ENCODE measurements at places on chromosomes 5 and 9.

- no peak for DNase-seq
Measured at GRCh38 chr5:21644032-21644431, 1209.1 kb downstream of the CDH12 start.

GRCh38 chr5:148875205-148875875 lies 48.9 kb downstream of the ADRB2 start:
- DNase-seq: no peak

GRCh38 chr5:1668141-1668721 lies 131.4 kb downstream of the MRPL36 start:
- no peak for DNase-seq

- DNase-seq: no peak
Measured at GRCh38 chr9:32142074-32142473, 242.4 kb upstream of the ACO1 start.

DNA sequence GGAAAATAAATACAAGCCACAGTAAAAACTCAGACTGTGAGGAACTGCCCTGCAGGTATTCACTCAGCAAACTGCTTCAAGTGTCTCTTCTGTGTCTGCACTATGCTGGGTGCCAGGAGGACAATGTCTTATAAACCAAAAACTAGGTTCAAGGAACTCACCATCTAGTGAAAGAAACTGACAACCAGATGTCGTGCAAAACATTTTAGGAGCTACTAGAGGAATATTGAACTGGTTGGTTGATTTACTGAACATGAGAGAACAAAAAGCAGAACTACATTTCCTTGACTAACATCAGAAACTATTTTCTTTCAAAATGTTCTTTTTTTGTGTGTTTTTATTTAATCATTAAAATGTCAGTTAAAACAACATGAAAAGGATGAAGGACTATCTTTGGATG lies 35.2 kb downstream of the ZNF366 start:
- no peak for DNase-seq

GRCh38 chr9:72360324-72360723 lies 4.7 kb downstream of the ZFAND5 start:
- no peak for DNase-seq

DNA sequence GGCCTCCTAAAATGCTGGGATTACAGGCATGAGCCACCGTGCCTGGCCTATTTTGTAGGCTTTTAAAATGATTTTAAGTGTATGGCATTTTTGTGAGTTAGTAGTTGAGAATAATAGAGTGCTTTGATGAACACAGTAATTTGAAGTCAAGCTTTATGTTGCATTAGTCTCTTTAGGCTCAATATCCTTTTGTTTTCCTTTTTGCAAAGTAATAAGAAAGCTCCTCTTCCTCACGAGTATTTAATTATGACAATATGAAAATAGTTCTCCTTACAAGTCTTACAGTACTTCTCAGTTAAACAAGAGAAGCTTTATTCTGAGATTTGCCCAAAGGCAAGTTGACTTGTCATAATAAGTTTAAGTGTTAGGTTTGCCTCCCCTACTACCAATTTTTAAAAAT lies 69.0 kb downstream of the TJP2 start:
- DNase-seq: no peak

- DNase-seq: no peak
Measured at GRCh38 chr5:141692533-141692888, 10.5 kb upstream of the ARAP3 start.

DNA sequence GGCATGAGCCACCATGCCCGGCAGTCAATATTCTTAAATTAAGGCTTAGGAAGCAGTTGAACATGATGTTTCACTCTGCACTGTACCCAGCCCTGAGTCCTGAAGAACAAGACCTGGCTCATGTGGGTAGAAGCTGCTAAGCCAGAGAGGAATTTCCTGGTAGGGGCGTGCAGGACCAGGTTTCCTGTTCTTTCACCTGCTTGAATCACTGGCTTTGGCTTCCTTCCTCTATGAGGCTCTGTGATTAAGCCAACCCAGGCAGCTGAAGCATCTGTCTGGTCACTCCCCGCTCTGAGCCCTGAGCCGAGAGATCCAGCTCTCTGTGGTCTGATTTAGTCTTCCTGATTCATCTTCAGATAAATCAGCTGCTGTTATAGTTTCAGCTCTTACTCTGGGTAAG lies 29.1 kb downstream of the CFAP77 start:
- no peak for DNase-seq

DNA sequence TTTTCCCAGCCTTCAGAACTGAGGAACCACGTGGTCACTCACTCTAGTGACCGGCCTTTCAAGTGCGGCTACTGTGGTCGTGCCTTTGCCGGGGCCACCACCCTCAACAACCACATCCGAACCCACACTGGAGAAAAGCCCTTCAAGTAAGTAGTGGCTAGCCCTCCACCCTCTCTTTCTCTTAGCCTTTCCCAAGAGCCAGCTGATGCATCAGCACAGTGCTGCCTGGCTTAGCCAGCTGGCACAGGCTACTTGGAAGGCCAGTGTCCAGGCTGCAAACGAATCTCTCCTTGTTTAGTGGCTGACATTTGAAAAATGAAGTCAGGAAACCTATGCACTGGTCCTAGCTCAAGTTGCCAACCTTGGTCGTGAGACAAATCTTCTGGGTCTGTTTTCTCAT lies 91.1 kb downstream of the PRDM6 start:
- no peak for DNase-seq

GRCh38 chr9:125763394-125763801 lies 16.2 kb downstream of the PBX3 start:
- no peak for DNase-seq

- DNase-seq: no peak
Measured at GRCh38 chr9:33103501-33104281, 27.2 kb upstream of the SMU1 start.

DNA sequence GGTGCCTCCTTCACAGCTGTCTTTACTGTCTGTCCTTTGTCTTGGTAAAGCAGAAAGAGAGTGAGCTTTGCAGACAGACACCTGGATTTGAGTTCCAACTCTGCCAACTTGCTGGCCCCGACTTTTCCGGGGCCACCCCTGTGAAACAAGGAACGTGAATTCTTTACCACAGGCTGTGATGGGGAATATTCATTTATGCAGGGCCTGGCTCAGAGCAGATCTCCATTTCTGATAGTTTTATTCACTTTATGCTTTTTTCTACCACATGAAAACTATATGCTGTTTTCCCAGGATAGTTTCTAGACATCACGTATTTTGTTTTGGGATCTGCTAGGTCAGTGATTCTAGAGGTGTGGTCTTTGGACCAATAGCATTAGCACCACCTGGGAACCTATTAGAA lies 211.8 kb downstream of the GRIA1 start:
- DNase-seq: no peak

DNA sequence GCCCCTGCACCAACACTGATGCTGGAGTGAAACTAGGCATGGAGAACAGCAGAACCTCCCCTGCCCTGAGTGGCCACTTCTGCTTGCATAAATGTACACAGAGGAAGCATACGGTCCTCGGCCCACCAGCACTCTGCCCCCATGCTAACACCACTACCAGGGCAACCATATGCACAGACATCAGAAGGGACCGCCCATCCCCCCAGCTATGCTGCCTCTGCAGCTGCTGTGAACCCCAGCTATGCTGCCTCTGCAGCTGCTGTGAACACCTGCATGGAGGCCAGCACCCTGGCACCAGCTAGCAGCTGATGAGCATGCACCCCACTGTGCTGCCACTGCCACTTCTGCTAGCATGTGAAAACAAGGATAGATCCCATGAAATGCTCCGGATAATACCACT lies 250.3 kb downstream of the TUSC1 start:
- DNase-seq: no peak

DNA sequence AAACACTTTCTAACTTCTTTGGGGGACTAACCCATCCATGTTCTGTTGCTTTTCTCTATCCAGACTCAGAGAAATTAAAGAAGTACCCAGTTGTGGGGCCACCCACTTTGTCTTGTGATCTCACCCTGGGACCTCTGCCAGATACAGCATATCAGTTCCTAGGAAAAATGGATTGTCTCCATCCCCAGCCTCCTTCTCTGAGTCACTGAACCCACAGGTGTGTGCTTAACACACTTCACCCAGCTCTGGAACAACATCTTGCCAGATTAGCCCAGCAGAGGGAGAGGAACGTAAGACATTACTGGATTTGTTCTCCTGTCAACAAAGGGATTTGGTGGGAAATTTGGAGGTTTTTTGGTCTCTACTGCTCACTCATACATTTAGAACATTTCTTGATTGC lies 19.2 kb downstream of the FAM240B start:
- no peak for DNase-seq

GRCh38 chr9:489198-490197 lies 274.8 kb downstream of the DOCK8 start:
- no peak for DNase-seq

- DNase-seq: no peak
Measured at GRCh38 chr9:72332351-72332750, 32.7 kb downstream of the ZFAND5 start.

All from amygdala (tissue), 56 donors.